NCI-H1092 treated with DMSO at 0.1 percent for 48 hours (cell line): ENCODE measurements at places on chromosomes 2 and 18.
A peak's percentile ranks its signal among the peaks of the same experiment; 100 is the strongest.

GRCh38 chr2:165428926-165429325 is 40.6 kb upstream of the CSRNP3 start:
- DNase-seq, result no peak

DNA sequence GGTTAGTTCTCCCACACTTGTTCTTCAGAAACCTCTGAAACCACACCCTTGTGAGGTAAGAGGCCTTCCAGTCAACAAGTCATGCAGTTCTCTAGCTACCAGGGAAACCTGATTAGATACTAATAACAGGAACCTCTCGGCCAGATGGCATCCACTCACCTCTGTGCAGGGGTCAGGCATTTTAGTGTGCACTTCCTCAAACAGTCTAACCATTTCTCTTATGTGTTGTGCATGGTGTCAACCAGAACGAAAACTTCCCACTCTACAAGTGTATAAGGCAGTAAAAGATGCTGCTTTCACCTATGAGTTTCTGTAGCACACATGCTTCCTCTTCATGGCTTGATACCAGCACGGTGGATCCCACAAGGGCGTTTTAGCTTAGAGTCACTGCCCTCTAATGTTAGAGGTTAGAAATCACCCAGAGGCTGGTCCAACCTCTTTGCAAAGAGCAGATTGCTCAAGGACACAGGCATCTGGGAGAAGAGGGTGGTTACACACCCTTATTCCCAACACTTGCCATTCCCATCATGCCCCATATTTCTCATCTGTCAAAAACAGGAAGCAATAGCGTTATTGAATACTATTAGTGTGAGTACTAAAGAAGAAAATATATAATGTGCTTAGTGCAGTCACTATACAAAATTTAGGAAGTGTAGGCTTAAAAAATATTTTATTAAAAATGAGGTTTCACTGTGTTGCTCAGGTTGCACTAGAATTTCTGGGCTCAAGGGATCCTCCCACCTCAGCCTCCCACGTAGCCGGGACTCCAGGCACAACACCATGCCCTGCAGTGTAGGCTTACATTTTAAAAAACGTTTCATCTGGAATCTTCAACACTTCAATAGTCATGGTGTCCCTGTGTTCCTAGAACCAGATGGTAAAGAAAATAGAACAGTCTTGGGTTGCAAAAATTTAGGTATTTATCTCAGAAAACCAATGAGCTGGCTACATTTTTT is 34.5 kb upstream of the RAB31 start:
- DNase-seq, result peak; percentile 1

DNA sequence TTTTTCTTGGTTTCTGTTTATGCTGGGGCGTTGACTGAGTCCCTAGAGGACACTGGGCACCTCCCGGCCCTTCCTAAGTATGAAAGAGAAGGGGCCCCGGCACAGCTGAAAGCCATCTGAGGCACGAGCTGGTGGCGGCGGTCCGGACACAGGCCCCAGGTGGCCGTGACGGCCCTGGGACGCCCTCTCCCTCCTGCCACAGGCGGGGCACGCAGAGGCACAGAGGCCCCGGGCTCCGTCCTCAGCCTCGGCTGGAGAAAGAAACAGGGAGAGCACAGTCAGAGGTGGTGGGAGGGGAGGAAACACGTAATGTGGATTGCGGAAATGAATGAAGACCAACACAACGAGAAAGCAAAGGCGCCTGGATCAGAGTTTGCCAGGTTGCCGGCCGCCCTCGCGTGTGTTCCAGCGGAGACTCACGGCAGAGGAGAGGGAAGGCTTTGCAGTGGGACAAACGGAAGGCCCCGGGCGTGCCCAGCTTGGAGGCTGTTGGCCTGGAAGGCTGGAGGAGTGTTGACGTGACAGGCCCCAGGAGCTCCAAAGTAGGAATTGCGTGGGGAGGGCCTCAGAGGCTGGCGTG is 119.1 kb downstream of the PTGR3 start:
- DNase-seq, result no peak

DNA sequence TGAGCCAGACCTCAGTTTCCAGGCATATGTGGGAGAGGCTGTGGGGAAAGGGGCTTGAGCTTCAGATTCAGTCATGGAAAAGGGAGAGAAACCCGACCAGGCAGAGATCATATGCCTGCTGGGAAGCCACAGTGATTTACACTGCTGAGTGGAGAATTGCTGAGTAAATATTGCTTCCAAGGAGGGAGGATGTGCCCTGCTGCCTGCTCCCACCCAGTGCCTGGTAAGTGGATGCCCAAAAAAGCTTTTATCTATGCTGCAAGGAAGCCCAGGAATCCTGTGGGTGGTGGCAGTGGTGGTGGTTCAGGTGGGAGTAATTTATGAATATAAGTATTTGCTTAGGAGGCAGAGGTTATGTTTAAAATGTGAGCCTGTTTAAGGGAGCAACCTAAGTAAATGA is 39.5 kb downstream of the INO80C start:
- DNase-seq, result peak; percentile 62

DNA sequence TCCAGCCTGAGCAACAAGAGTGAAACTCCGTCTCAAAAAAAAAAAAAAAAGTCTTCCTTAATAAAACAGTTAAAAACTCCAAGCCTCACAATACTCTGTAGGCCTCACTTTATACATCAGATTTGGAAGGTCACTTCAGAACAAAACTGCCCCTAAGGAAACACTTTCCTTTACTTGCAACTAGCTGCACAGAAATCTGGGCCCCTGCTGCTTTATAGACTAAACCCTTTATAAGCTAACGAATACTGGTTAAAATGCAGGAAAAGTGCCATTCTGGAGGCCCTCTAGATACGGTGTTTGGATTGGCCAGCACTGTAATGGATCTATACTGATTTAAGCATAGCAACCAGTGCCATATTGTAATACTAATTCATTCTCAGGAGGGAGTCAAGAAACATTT is 1.5 kb downstream of the ABHD1 start:
- DNase-seq, result no peak

GRCh38 chr2:218405746-218406208 is 6.1 kb downstream of the CTDSP1 start:
- no peak for DNase-seq
